Left cardiac atrium (tissue), 4 donors: ENCODE measurements at places on chromosomes 1 and 21.

DNA sequence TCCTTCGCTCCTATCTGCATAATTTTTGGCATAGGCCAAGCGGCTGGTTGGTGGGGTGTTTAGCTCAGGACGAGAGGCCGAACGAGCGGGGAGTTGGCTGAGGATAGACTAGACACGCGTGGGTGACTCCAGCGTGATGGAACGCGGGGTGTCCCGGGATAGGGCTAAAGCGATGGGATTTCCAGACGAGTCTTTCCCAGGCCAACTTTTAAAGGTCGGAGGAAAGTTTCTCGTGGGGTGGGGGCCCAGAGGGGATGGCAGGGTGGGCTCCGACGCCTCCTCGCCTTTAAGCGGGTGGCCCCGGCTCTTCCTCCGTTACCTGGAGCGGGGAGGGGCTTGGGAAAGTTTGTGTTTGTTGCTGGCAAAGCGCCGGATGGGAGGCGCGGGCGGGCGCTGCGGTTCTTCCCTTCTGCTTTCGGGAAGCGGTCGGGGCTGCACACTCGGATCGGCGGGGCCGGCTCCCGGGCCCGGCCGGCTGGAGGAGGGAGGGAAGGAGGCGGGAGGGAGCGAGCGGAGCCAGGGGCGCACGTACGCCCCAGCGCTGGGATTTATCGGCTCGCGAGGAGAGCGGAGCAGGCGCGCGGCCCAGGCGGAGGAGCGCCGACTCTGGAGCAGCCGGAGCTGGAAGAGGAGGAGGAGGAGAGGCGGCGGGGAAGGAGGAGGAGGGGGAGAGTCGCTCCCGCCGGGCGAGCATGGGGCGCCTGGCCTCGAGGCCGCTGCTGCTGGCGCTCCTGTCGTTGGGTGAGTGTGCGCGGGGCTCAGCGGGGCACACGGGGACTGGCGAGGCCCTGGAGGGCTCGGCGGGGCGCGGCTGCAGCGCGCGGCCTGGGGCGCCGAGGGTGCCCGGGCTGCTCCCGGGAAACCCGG lies at the start of gene PTGFRN:
Gene PTGFRN (plus strand): TSS at position 405 of the 867 bp plus-strand sequence. CDS start 288 bp downstream, at position 693.
- DNase-seq, result peak; percentile 82

GRCh38 chr1:175307160-175307559 lies 114.6 kb upstream of the KIAA0040 start:
- no peak for DNase-seq

GRCh38 chr1:187167555-187167954 lies 338.8 kb downstream of the PLA2G4A start:
- DNase-seq, result no peak

GRCh38 chr1:220321758-220322157 lies 49.5 kb upstream of the RAB3GAP2 start:
- no peak for DNase-seq

DNA sequence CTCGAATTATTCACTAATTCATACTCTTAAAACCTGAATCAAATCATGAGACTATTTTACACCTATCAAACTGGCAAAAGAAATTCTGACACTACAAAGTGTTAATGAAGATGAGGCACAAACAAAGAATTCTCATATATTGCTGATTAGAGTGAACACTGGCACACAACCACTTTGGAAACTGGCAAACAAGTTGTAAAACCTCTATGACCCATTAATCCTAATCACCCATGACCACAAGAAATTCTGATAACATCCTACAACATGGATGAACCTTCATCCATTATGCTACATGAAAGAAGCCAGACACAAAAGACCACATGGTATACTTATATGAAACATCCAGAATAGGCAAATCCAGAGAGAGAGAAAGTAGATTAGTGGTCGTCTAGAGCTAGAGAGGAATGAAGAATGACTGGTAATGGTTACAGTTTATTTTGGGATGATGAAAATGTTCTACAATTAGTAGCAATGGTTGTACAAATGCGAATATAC lies 8.5 kb downstream of the GPBP1L1 start:
- no peak for DNase-seq

DNA sequence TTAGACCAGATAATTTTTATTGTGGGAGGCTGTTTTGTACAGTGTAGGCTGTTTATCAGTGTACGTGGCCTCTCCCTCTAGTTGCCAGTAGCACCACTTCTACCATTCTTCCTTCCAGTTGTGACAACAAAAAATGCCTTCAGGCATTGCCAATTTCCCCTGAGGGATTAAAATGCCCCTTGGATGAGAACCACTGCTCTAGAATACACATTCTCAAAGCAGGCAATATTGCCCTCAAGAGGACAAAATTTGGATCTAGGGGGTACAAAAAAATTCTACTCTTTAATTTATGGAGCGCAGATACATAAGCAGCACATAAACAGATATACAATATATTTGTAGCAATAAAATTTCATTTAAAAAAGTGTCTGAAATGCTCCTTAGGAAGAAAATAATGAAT lies 674.6 kb downstream of the PTPRC start:
- DNase-seq, result no peak

- no peak for DNase-seq
Observed at GRCh38 chr1:32966900-32967299, 2.3 kb upstream of the RNF19B start.

DNA sequence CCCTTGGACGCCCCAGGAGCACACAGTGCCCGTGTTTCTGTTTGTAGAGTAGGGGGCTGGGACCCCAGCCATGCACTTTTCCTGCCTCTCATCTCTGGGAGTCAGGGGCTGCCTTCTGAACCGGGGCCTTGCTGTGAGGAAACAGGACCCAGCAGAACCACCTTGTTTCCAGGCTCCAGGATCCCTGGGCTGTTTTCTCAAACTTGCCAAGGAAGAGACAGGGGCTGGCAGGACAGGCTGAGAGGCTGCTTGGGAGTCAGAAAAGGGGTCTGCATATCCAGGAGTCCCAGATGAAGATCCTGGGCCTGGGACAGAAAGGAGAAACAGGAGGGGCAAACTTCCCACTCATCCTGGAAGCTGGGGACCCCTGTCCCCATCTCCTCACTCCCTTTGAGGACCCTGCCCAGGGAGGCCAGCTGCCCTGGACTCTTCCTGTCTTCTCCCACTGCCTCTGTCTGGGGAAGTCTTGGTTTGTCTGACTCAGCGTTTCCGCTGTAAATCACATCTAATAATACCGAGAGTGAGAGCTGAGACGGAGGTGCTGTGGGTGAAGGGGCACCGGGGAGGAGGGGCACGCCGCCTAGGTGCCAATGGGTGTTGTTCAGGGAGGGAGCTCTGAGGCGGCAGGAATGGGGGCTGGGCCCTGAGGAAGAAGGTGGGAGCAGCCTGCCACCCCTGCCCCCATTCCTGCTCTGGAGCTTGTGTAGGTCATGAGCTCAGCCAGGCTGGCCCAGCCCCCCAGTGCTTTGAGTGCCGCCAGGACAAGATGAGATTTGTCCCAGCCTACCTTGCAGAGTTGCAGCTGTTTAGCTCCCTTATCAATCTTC lies 16.7 kb downstream of the POU3F1 start:
- DNase-seq, result peak; percentile 31

- peak; percentile 33 for DNase-seq
Observed at GRCh38 chr1:227315629-227316346, 2.5 kb downstream of the CDC42BPA start.

- no peak for DNase-seq
Observed at GRCh38 chr1:54816951-54817350, 15.8 kb upstream of the TTC22 start.

DNA sequence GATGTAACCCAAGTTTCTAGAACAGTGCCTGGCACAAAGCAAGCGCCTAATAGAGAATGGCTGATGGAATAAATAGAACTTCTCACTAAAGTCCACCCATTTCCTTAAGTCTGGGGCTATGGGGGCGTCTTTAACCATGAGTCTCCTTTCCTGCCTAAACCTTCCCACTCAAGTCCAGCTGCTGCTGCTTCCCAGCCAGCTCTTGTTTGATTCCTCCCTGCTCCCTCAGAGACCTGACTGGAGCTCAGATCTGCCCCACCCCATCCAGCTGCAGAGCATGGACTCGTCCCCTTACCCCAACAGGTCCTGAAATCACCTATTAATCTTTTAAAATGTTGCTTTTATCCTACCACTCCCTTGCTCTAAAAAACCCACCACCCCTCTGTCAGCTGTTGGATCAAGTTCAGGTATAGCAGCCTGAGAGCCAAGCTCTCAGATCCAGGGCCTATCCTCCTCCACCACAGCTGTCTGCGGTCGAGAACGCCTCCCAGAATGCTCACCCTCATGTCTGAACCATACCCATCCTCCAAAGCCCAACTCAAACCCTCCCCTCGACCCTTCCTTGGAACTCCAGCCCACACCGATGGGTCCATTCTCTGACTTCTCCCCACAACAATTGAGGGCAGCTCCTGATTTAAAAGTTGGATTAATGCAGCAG lies 12.8 kb upstream of the GALNT2 start:
- no peak for DNase-seq

DNA sequence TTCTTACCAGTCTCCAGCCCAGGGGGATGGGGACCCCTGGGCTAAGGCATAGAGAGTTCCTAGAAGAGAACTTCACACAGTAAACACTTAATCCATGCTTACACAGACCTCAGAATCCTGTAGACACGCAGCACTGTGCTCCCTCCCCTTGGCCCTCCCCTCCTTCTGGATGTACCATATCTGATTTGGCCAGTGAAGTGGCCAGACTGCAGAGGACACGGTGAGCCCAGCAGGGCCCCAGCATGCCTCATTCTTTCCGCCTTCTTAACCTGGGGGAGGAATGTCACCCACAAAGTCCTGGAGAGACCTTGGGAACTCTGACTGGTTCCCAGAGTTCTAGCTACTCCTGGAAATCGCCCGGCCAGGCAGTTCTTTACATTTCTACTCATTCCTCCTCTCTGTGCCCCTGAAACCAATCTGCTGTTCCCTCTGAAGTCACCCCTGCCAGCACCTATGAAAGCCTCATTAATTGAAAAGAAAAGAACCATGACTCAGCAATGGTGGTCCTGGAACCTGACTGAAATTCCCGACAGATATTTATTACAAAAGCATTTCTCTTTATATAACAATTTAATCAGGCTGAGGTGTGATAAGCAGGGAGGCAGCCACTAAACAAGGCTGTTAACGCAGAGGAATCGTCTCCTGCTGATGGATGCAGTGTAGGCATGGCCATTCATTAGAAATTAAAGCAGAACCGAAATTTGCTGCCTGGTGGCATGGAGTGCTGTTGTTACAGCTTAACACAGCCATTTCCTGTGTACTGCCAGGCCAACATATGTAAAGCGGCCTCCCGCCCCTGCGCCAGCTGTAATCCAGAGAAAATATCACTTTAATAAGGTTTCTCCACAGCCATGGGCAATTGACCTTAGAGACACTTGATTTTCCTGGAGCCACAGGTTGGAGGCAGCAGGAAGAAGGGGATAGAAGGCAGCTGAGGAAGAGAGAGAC lies 74.6 kb upstream of the KCND3 start:
- no peak for DNase-seq

GRCh38 chr21:44455524-44456213 lies 359 bp downstream of the LRRC3 start:
- DNase-seq, result peak; percentile 55

GRCh38 chr1:33893147-33893830 lies 29.4 kb downstream of the HMGB4 start:
- DNase-seq, result no peak

- no peak for DNase-seq
Observed at GRCh38 chr1:40879482-40880175, 17.5 kb upstream of the CITED4 start.

DNA sequence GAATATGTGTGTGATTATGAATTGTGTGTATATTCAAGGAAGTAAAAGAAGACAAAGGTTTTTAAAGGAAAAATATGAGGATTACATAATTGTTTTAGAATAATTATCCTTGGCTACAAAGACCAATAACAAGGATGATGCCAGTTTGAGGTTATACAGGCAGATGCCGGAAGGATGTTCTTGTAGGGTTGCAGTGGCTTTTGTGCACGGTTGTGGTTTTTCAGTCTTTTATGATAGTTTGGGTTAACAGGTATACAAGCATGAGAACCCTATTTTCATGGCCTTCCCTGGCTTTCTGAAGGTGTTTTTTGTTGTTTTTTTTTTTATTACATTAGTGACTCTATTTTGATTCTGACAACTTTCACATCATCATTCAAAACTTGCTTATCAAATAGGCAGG lies 4.9 kb downstream of the CR2 start:
- no peak for DNase-seq

DNA sequence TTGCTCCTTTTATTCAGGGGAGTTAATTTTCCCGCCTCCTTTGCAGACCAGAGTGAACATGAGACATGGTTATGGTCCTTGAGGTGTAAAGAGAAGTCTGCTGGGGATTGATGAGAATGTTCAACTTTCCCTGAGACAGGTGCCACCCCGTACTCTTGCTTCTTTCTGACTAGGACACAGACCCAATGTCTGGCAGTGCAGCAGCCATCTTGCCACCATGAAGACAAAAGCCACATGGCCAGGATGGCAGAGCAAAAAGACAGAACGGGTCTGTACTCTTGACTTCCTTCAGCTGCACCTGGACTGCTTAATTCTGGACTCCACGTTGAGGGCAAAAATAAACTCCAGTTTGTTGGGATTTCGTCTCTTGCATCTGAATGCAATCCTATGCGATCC lies 54.1 kb downstream of the KLHDC7A start:
- DNase-seq, result no peak

- no peak for DNase-seq
Observed at GRCh38 chr1:239897458-239897857, 194.2 kb upstream of the FMN2 start.

DNA sequence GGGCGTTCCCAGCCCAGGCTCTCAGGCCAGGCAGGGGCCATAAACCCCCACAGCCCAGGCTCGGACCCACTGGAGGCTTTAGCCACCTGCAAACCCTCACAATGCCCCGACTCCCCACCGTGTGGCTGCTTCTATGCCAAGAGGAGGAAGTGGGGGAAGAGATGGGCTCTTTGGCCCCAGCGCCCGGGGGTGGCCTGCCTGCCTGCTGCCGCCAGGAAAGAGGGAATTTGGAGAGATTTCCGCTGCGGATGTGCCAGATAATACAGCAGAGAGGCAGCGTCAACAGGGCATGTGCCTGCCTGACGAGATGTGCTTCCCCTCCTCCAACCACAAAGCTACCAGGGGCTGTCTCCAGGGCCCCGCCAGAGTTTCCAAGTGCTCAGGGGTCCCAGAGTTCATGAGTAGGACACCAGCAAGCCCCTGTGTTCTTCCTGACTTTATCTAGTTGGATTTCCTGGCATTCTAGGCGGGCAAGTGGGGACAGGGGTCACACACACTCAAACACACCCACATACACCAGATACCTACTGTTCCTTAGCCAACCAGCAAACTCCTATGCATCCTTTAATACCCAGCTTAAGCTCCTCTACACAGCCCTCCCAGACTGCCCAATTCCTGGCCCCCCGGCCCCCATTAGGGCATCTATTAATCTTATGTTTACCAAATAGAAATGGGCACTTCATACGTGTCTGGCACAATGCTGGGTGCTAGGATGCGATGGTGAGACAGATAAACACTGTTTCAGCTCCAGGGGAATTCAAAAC lies 14.1 kb downstream of the EPHA2 start:
- peak; percentile 61 for DNase-seq

DNA sequence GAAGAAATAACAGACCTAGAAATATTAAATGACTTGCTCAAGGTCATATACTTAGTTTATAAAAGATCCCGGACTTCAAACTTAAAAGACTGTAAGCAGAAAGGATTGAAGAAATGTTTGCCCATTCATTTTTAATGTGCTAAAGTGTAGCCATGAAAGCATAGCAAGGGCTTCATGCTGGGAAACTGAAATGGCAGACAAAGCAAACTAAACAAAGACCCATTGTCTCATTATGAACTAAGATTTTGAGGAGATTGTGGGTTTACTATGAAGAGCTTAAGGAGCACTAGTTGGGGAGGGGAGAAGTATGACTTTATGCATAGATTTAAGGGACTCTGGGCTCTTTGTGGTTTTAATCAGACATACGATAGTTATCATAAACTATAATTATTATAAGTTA lies 26.3 kb downstream of the ADAMTS1 start:
- DNase-seq, result no peak
